ENCODE measurements at places on chromosomes 4 and X. TPM values are rescaled to one million over a fixed set of nuclear protein-coding genes. Genes with fewer than 3 reads are reported as not detected.

Gene SSX4B
- not detected for total RNA-seq

Gene ARAF
- total RNA-seq = 93.0 TPM

Gene RPGR
- total RNA-seq = 8.4 TPM

Gene HTN1
- total RNA-seq = not detected

Gene HPGD
- 0.53 TPM for total RNA-seq

Gene ITGB1BP2
- total RNA-seq = 3.6 TPM

Gene SRPX2
- total RNA-seq = not detected

Gene CCDC110
- not detected for total RNA-seq

Gene PWWP3B
- not detected for total RNA-seq

Gene AVPR2
- not detected for total RNA-seq

Gene ARHGAP6
- 0.10 TPM for total RNA-seq

Gene PLK4
- total RNA-seq = 16.6 TPM

Gene COX7B2
- not detected for total RNA-seq

Gene SLIT2
- total RNA-seq = not detected

Gene TKTL2
- total RNA-seq = not detected

Gene MAGEE1
- total RNA-seq = 3.0 TPM

Gene HELT
- not detected for total RNA-seq

Gene RPA4
- total RNA-seq = 0.16 TPM

Gene PF4V1
- not detected for total RNA-seq

Gene MAD2L1
- 51.9 TPM for total RNA-seq

Gene OPN1LW
- not detected for total RNA-seq

Gene PPP2R2C
- total RNA-seq = not detected

Gene FGA
- 2.1 TPM for total RNA-seq

Gene RNF212
- total RNA-seq = 2.9 TPM

Gene CDX4
- not detected for total RNA-seq

Gene ANOS1
- total RNA-seq = 0.05 TPM

Gene HSFX1
- 0.22 TPM for total RNA-seq

Gene IRS4
- not detected for total RNA-seq

Gene FRMPD4
- not detected for total RNA-seq

Gene S100P
- total RNA-seq = not detected

Gene PRR32
- not detected for total RNA-seq

Gene ATP10D
- total RNA-seq = 2.9 TPM

Gene AR
- total RNA-seq = 0.08 TPM

Gene CFAP299
- total RNA-seq = not detected

Data from activated T-cell treated with anti-CD3 and anti-CD28 coated beads, Interleukin-2, amount 50 U/mL, for 4 hours (primary cell).